Activated T-helper 2 cell treated with anti-CD3 and anti-CD28 coated beads, Interferon-gamma antibody, Interleukin-2, Interleukin-4, amounts not matched to agents 10 μg/mL and 5 μg/mL and 100 μg/mL, durations not matched to agents 14 hours and 24 hours and 36 hours (primary cell): ENCODE measurements at places on chromosomes 6 and 20.

GRCh38 chr6:14711056-14711703 is 534.7 kb upstream of the JARID2 start:
- peak overlapping the region; percentile 99 for H3K27ac ChIP-seq
- peak; percentile 63 for DNase-seq
- no peaks in the 10 kb centered on the region for H3K36me3 ChIP-seq
- H3K4me3 ChIP-seq, result peak overlapping the region; percentile 75
- H3K4me1 ChIP-seq, result peaks cover 60% of the 10 kb centered on the region

DNA sequence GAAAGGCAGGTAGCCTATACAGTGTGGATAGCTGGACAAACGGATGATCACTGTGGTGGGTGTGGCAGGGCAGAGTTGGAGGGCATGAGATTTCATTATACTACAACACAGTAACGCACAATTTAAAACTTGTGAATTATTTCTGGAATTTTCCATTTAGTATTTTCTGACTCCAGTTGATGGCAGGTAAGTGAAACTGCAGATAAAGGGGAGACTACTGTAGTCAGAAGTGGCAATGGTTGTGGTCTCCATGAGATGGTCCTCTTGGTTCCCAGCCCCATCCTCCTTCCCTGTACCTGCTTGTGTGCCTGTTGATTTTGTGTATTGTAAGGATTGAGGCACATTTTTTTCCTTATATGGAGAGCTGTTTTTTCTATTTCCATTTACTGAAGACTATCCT is 22.5 kb upstream of the SCAF8 start:
- H3K27ac ChIP-seq, result no peak overlapping the region
- no peak overlapping the region for H3K4me3 ChIP-seq
- H3K36me3 ChIP-seq, result no peaks in the 10 kb centered on the region
- no peaks in the 10 kb centered on the region for H3K4me1 ChIP-seq
- H3K27me3 ChIP-seq, result peaks cover 13% of the 10 kb centered on the region

GRCh38 chr6:29954272-29954671 is 11.9 kb downstream of the HLA-A start:
- DNase-seq, result no peak
- peaks cover 9% of the 10 kb centered on the region for H3K36me3 ChIP-seq
- H3K27me3 ChIP-seq, result no peaks in the 10 kb centered on the region
- no peak overlapping the region for H3K27ac ChIP-seq

DNA sequence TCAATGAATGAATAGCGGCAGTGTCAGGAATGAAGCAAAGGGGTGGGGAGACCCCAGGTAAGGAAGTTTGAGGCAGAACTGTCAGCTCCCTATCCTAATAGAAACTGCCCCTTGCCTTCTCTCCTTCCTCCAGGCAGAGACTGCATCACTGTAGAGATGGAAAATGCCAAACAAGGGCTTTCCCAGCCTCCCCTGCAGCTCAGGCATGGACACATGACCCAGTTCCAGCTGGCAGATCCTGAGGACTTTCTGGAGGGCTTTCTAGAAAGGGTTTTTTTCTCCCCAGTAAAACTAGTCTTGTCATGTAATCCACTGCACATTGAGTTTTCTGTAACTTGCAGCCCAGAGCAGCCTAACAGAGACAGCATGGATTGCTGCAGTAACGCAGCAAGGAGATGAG is 17.9 kb upstream of the PNPLA1 start:
- no peak overlapping the region for H3K4me3 ChIP-seq
- no peaks in the 10 kb centered on the region for H3K4me1 ChIP-seq
- H3K36me3 ChIP-seq, result no peaks in the 10 kb centered on the region
- peaks cover 13% of the 10 kb centered on the region for H3K27me3 ChIP-seq
- DNase-seq, result no peak

- H3K4me1 ChIP-seq, result no peaks in the 10 kb centered on the region
- no peaks in the 10 kb centered on the region for H3K27me3 ChIP-seq
- no peak for DNase-seq
- peak overlapping the region; percentile 19 for H3K27ac ChIP-seq
- H3K36me3 ChIP-seq, result peaks cover 58% of the 10 kb centered on the region
- H3K4me3 ChIP-seq, result no peak overlapping the region
These were observed 29.3 kb downstream of the MCM8 start for GRCh38 chr20:5979801-5980200.

DNA sequence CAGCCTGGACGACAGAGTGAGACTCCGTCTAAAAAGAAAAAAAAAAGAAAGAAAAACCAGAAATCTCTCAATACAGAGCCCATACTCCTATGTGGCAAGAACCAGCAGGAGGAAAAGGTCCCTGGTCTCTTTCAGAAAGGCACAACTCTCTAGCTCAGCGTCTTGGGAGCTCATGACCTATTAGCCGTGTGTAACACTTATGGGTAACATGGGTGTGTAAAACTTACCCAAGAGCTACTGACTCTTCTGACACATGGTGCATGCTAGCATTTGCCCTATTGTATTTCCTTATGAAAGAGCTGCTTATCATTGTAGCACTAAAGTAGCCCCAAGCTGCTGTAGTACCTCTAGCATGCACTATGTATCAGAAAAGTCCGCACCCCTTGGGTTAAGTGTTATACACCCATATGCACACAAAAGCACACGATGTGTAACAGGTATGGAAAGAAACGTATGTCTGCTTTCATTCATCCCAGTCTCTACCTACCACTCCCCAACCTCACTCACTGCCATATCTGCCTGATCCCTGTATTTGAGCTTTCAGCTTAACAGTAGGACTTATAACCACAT is 85.4 kb downstream of the ZMYND8 start:
- H3K36me3 ChIP-seq, result peaks cover 62% of the 10 kb centered on the region
- no peaks in the 10 kb centered on the region for H3K27me3 ChIP-seq
- H3K4me1 ChIP-seq, result peaks cover 31% of the 10 kb centered on the region
- no peak for DNase-seq
- no peak overlapping the region for H3K4me3 ChIP-seq

GRCh38 chr6:1053586-1053985 is 258.3 kb upstream of the FOXQ1 start:
- DNase-seq, result no peak
- no peaks in the 10 kb centered on the region for H3K36me3 ChIP-seq
- H3K4me1 ChIP-seq, result no peaks in the 10 kb centered on the region
- H3K27me3 ChIP-seq, result peaks cover 3% of the 10 kb centered on the region
